Prostate gland (tissue), 2 donors: ENCODE measurements at places on chromosomes 5 and 9.

GRCh38 chr5:150077060-150077459 lies 9.3 kb downstream of the CSF1R start:
- DNase-seq: no peak

DNA sequence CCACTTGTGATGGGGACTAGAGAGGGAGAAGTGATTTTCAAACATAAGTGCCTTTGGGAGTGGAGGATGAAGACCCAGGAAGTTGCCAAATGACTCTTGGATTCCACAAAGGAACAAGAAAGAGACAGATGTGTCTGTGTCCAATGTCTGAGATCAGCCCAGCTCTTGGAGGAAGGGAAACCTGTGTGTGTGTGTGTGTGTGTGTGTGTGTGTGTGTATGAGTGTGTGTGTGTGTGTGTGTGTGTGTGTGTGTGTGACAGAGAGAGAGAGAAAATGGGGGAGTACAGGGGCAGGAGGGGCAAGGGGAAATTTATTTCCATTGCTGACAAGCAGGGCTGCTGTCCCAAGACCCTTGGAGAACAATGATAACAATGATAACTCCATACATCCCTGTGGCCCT lies 72.0 kb downstream of the PSD2 start:
- no peak for DNase-seq

- no peak for DNase-seq
Measured at GRCh38 chr9:105318729-105319191, 74.3 kb downstream of the SLC44A1 start.

GRCh38 chr5:10665799-10666198 lies 95.2 kb downstream of the DAP start:
- no peak for DNase-seq

DNA sequence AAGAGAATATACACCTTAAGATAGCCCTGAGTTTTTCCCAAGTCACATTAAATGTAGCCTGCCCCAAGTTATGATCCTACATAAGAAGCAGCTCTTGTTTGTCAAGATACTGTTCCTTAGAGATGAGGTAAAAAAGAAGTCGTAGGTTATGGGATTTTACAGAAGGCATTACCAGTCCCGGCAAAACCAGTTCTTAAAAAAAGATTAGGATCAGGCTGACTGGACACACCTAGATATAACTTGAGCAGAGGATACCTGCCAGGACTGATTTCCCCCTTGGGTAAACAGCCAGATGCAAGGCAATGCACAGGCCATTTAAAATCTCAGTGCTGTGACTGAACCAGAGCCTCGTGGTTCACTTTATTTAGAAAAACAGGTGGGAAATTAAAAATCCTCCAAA lies 14.1 kb upstream of the SEMA5A start:
- peak; percentile 45 for DNase-seq

GRCh38 chr9:127835991-127836516 lies 18.4 kb downstream of the ENG start:
- no peak for DNase-seq

DNA sequence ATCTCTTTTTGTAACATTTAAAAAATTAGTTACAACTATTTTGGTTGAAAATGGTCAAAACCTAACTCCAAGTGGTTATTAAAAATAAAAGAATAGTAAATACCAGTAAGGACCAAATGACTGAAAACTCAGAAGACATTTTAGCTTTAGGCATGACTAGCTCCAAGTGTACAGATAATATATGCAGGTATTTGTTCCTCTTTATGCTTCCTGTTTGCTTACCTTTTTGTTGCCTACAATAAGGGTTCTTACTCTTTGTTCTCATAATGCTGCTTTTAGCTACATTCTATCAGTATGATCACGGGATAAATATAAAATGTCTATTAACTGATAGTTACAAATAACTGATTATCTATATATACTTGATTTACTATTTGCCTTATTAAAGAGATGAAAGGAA lies 259.6 kb downstream of the CDH12 start:
- DNase-seq: no peak

DNA sequence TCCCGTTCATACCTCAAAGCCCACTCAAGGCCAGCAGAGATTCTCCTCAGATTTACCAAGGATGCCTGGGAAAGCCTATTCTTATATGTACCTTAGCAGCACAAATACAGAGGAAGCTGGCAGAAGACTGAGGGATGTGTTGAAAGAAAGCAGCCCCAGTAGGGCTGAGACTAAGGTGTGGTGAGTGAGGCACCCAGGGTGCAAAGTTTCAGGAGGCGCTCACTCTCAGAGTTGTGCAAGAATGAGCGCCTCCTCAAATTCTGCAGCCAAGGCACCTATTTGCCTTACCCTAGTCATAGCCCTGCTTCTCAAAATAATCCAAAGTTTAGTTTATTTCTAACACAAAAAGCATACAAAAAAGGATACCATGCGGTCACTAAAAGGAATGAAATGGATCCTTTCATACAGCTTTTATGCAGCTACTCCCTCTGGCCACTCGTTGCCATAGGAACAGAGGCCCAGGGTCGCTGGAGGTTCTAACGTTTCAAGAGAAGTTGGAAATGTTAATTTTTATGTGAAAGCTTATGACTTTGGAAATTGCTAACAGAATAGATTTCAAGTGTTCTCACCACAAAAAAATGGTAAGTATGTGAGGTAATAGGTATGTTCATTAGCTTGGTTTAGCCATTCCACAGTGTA lies 79.7 kb upstream of the SMIM23 start:
- DNase-seq: no peak

DNA sequence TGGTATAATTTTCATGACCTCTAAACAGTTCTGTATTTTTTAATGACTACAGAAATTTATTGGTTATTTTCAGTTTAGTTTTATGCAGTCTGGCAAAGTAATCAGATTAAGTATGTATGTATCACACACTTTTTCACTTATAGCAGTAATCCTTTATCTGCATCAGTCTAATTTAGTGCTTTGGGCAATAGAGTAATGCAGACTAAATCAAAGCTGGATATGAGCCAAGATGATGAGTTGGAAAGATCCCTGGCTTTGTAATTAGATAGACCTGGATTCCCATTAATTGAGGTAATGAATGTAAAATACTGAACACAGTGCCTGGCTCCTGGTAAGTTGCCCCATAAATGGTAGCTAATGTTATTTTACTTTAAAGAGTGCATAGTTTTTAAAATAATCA lies 215.4 kb upstream of the TLX3 start:
- no peak for DNase-seq

DNA sequence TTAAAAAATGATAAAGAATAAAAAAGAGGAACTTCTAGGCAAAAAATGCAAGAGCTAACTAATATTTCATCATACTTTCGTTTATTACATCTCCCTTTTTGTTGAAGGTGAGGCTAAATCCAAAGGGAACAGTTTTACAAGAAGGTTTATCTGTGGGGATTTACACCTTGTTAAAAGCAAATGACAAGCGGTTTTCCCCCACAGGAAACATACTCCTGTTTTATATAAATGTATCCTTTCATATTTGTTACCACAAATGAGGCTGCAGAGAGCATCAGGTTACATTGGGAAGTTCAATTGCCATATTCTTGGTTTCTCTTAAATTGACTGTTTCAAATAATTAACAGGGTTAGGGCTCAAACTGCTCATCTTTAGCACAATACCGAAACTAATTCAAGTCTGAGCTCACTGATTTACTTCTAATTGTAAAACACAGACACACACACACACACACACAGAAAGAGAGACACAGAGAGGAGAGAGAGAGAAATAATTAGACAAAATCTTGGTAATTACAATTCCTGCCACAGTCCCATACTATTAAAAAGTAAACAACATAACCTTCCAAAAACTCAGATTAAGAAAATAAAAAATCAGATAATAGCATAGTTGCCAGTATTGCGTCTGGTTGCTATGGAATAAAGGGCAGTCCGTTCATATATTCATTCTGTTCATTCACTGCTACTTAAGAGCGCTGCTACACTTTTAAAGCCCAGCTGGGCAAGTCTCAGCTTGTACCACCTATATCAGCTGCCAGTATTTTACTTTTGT lies 17.1 kb downstream of the RFX3 start:
- peak; percentile 14 for DNase-seq

DNA sequence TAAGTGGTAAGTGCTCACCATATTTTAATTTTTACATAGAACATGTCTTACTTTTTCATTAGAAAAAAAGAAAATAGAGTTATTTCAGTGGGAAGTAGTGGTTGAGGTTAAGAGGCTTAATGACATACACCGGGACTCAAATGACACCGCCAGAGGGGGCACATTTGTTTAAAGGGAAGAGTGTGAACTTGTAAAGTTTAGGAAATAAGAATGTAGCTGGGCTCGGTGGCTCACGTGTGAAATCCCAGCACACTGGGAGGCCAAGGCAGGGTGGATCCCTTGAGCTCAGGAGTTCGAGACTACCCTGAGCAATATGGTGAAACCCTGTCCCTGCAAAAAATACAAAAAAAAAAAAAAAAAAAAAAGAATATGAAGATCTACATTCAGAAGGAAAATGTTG lies 43.4 kb upstream of the TNFAIP8 start:
- DNase-seq: no peak

DNA sequence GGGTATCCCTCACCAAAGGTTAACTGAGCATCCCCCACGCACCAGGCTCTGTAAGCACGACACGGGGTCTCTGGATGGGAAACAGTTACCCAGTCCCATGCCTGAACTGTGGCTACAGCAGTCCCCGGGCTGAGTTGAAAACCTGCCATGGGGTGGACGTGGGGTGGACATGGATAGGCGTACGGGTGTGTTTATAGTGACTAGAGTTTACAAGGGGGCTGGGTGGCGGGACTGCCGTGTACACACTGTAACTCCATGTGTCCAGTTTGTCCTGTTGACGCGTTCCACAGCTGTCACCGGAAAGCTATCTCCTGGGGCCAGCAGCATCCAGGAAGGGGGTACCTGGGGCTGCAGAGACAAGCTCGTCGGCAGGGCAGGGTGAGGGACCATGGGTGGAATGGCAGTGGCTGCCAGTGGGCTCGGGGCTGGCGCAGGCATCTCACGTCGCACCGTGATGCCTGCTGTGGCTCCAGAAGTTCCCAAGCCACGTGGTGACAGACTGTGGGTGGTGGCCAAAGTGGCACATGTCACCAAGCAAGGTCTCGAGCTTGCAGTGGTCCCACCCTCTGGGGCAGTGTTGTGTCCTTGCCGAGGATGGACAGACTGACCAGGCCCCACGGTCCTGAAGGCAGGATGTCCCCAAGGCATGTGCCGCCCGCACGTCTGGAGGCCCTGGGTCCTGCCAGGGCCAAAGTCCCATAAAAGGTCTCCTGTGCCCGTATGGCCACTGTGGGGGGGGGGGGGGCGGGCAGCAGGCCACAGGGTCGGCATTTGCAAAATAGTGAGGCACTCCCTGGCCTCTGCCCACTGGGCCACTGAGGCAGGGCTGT lies 29.3 kb upstream of the RNF130 start:
- no peak for DNase-seq

DNA sequence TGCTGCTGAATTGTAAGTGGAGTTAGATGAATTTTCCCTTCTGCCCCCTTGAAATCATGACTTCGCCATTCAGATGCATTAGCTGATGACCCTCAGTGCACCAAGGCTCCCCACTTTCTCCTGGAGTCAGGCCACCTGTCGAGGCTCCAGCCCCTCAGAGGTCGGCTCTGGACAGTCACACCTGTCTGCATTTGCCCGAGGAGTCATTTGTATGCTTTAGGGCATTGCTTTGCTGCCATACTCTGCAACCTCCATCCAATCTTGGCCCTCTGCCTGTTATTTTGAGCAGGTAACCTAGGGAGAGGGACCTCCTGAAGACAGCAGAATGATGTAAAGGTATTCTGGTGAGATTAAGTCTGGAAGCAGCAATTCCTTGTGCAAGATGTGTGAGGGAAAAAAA lies 144.8 kb downstream of the MACROH2A1 start:
- no peak for DNase-seq

- DNase-seq: no peak
Measured at GRCh38 chr9:134922932-134923240, 5.2 kb upstream of the FCN1 start.

- no peak for DNase-seq
Measured at GRCh38 chr9:89513837-89514236, 15.9 kb upstream of the SEMA4D start.
